ENCODE measurements at places on chromosomes 7 and 10.

DNA sequence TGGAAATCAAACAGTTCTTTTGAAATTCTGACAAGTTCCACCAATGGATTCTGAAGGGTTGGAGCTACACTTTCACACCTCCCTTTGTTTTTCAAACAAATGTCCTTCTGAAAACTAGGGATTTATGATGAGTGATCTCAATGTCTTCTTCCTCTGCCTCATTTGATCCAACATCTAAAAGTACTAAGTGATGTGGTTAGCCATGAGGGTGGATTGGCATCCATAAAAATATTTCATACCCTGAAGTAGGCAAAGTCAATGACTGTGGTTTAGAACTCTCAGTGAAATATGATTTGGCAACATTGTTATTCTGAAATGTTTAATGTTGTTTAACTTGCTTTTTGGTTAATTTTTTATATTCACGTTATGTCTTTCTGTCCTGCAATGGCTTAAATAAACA, 136.9 kb downstream of the MBL2 start:
- DNase-seq, result no peak

DNA sequence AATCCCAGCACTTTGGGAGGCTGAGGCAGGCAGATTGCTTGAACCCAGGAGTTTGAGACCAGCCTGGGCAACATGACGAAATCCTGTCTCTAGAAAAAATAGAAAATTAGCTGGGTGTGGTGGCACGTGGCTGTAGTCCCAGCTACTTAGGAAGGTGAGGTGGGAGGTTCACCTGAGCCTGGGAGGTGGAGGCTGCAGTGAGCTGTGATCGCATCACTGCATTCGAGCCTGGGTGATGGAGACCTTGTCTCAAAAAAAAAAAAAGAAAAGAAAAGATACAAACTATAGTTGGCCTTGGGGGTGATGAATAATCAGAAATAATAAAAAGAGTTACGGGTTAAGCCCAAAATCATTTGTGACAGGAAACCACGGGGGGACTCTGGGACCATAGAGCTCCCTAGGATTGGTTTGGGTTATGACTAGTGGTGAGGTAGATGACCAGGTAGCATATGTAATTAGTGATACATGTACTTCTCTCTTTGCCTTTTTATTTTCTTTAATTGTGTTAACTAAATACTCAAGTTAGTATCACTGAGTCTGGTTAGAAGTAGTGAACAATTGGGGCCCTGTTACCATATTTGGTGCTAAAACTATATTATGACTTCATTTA, 10.4 kb upstream of the ASCC1 start:
- no peak for DNase-seq

- DNase-seq, result no peak
Measured at GRCh38 chr7:23544913-23545354, 13.2 kb upstream of the TRA2A start.

DNA sequence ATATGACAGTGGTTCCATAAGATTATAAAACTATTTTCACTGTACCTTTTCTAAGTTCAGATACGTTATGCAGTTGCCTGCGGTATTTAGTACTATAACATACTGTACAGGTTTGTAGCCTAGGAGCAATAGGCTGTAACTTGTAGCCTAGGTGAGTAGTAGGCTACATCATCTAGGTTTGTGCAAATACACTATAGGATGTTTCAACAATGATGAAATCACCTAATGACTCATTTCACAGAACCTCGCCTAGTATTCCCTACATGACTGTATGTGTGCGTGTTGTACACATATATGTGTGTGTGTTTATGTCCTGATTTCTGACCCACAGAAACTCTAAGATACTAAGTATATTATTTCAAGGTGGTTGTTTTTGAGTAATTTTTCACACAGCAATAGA, 139.0 kb downstream of the HERPUD2 start:
- DNase-seq, result no peak

DNA sequence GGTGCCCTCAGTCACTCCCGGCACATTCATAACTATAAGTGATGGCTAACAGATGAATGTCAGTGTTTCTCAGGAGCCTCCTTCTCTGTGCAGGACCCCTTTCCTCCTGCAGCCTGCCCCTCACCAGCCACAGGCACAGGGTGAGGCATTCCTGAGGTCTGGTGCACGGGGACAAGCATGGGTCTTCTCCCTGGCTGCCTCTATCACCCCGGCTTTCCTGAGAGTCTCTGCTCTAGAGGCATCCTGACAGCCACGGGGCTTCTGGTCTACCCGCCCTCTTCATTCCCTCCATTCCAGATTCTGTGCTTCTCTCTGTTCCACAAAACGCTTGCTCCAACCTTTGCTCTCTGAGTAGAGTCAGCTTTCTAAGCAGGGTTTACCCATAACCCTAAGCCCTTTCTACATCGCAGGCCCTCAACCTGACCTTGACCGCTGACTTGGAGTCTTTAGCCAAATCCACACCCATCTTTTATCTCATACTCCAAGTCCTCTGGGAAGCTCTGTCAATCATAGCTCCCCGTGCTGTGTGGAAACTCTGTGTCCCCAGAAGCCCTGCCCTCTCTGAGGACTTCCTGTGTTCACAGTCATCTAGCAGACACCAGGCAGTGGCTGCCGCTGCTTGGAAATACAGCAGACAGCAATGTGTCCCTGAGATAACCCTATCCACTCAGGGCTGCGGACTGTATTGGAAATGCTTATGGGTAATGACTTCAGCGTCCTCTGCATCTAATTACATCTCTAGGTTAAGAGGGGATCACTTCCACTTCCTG, 159.0 kb downstream of the SFMBT2 start:
- no peak for DNase-seq

DNA sequence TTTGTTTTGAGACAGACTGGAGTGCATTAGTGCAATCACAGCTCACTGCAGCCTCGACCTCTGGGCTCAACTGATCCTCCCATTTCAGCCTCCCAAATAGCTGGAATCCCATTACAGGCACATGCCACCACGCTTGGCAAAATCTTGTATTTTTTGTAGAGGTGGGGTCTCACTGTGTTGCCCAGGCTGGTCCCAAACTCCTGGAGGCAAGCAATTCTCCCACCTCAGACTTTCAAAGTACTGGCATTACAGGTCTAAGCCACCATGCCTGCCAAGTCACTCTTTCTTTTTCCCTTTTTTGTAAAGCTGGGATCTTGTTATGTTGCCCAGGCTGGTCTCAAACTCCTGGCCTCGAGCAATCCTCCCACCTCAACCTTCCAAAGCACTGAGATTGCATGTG, 8.3 kb upstream of the NPC1L1 start:
- no peak for DNase-seq

DNA sequence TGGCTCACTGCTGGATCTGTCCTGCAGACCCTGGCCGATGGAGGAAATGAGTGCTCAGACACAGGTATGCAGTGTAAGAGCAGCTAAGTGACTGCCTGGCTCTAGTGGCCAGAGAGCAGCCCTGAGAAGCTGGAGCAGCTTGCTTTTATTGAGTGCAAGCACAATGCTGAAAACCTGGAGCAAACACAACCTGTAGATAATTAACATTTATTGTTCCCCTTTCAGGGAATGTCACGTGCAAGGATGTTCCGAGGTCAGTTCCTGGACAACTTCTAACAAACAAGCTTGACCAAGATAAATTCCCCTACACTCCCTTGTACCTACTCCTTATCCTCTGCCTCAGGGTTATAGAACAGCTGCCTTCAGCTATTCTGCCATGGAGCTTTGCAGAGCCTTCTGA, 31.3 kb downstream of the DDC start:
- no peak for DNase-seq

- no peak for DNase-seq
Measured at GRCh38 chr7:27111042-27111750, 8.7 kb upstream of the HOXA2 start.

DNA sequence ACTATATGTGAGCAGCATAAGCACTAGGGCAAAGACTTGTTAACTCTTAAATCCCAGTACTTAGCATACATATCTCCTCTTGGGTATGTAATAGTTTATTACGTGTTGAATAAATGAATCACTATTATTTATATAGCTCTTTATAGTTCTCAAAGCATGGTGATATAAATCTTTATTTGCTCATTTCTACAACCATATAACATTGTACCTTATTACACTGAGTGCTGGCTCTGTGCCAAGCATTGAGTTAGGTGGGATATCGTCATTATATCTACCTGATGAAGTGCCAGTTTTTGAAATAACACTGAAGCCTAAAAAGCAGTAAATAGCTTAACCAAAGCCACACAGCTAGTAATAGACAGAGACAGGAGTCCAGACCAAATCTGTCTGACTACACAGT, 27.9 kb downstream of the AHR start:
- DNase-seq, result no peak

DNA sequence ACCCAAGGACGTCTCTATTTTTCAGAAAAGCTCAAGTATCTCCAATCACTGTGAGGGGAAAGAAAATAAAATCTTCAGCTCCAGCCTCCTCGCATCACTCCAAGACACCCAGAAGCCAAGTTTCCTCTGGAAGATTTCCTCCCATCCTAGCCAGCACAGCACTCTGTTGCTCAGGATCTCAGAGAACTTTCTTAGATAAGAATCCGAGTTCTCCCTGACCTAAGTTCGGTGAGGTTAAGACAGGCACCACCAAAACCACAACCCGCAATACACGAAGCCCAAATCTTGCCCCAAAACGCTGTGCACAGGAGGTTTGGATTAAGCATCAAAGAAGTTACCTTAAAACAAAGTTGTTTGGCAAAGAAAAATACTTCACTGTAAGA, 4.2 kb downstream of the FAM53B start:
- no peak for DNase-seq

GRCh38 chr10:116146372-116147140, 126.5 kb downstream of the GFRA1 start:
- no peak for DNase-seq

- DNase-seq, result no peak
Measured at GRCh38 chr7:112533591-112533990, 52.8 kb downstream of the LSMEM1 start.

GRCh38 chr10:100739517-100740368, 5.6 kb upstream of the PAX2 start:
- DNase-seq, result no peak

GRCh38 chr7:32298408-32299132, 191.6 kb downstream of the LSM5 start:
- no peak for DNase-seq

DNA sequence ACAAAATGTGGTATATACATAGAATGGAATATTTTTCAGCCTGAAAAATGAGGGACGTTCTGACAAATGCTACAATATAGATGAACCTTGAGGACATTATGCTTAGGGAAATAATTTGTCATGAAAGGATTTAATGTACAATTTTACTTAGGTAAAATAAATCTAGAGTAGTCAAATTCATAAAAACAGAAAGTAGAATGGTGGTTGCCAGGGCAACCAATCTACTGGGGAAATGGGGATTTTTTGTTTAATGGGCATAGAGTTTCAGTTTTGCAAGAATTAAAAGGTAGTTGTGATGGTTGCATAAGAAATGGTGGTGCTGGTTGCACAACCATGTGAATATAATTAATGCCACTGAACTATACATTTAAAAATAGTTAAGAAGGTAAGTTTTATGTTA, 296.0 kb upstream of the SP4 start:
- DNase-seq, result no peak

- DNase-seq, result no peak
Measured at GRCh38 chr7:106462365-106462859, 177.6 kb upstream of the NAMPT start.

DNA sequence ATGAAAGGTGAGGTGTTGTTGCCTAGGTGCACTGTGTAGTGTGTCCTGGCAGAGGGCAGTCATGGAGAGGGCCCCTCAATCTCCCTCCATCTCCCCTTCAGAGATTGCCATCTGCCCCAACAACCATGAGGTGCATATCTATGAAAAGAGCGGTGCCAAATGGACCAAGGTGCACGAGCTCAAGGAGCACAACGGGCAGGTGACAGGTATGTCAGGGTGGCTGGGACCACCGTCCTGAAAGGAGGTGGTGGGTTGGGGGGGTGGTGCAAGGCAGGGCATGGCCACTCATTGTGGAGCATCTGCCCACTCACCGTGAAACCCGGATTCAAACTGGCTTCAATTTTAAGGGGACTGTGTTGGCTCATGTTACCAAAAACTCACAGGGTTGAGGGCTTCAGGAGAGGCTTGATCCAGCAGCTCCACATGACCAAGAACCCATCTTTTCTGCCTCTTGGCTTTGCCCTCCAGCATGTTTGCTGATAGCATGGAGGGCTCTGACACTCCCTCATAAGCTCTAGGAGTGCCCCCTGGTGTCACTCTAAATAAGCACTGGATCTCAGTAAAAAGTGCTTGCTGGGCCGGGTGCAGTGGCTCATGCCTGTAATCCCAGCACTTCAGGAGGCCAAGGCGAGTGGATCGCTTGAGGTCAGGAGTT, 12.2 kb downstream of the ARPC1B start:
- DNase-seq, result no peak

GRCh38 chr10:110040767-110041478, 33.1 kb downstream of the ADD3 start:
- DNase-seq, result no peak

DNA sequence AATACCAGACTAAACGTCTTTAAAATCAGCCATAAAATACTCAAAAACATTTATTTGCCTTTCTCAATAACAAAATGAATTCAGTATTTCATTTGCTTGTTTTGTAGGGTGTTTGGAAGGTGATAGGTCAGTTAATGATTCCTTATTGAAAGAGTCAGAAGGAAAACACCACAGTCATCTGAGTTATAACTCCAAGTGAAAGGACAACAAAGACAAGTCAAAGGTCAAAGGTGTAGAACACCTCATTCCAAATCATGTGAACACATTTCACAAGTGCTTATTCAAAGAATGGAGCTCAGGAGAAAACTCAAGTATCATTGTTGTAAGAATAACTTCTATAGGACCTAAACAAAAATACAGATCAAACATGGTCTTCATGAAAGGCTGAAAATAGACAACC, 318.6 kb upstream of the PHF14 start:
- no peak for DNase-seq

GRCh38 chr7:101420436-101420835, 57.8 kb downstream of the COL26A1 start:
- no peak for DNase-seq

GRCh38 chr7:21939136-21939857, 6.4 kb downstream of the CDCA7L start:
- DNase-seq, result peak; percentile 43

GRCh38 chr7:2008936-2009540, 223.7 kb downstream of the MAD1L1 start:
- no peak for DNase-seq

DNA sequence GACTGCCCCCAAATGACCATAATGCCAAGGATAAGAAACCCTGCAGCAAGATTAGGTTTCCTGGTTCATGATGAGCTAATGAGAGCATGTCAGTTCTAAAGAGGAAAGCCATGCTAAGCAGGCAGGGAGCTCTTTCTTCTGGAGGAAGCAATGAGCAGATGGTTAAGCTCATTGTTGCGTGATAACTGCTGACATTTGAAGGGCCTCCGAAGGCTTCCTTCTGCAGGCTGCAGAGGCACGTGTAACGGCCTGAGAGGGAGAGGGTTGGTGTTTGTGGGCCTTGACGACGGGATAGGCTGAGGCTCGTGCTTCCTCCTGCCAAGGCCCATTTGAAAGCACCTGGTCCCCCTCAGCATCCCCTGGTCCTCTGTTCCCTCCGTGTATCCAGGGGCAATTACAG, 63.5 kb upstream of the BTBD16 start:
- DNase-seq, result no peak

GRCh38 chr10:74755273-74755672, 71.1 kb upstream of the KAT6B start:
- no peak for DNase-seq

All from stimulated activated CD4-positive, alpha-beta T cell treated with anti-CD3 and anti-CD28 coated beads, Interleukin-2, amount 100 ng/mL, for 48 hours (primary cell).